PC-3 (cell line): ENCODE measurements at places on chromosomes 6 and 20.

DNA sequence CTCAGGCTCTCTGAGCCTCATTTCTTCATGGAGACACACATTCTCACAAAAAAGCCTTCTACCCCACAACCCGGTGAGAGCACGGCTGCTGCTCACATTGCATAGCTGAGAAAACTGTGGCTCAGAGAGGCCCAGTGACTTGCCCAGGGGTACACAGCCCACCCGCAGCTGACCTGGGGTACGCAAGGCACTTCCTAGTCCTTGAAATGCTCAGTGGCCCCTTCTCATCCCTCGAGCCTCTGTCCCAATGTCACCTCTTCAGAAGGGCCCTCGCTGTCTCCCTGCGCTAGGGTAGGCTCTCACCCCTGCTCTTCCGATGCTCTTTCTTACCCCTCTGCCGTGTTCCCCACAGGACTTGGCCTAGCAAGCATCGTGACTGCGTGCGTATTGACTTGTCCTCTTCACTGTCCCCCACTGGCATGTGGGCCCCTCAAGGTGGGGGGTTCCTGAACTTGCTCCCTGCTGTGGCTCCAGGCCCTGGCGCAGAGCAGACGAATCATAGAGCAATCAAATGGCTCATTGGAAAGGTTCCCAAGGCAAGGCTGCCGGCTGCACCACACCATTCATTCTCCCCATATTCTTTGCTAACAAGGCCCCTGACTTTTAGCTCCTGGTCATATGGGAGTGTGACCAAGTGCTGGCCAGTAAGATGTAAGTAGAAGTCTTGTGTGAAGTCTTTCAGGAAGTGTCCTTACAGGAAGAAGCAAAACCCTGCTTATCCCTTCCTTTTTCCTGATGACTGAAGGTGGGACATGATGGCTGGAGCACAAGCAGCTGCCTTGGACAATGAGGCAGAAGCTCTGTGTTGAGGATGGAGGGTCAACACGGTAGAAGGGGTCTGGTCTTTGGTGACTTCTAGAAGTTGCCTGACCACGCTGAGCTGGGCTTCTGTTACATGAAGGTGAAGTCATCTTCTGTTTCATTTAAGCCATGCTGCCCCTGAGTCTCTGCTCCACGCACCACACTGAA is 22.7 kb downstream of the PCK1 start:
- peaks cover 62% of the 10 kb centered on the region for H3K27me3 ChIP-seq
- no peaks in the 10 kb centered on the region for H3K36me3 ChIP-seq
- H3K4me1 ChIP-seq: peaks cover 10% of the 10 kb centered on the region
- no peak overlapping the region for H3K4me3 ChIP-seq

DNA sequence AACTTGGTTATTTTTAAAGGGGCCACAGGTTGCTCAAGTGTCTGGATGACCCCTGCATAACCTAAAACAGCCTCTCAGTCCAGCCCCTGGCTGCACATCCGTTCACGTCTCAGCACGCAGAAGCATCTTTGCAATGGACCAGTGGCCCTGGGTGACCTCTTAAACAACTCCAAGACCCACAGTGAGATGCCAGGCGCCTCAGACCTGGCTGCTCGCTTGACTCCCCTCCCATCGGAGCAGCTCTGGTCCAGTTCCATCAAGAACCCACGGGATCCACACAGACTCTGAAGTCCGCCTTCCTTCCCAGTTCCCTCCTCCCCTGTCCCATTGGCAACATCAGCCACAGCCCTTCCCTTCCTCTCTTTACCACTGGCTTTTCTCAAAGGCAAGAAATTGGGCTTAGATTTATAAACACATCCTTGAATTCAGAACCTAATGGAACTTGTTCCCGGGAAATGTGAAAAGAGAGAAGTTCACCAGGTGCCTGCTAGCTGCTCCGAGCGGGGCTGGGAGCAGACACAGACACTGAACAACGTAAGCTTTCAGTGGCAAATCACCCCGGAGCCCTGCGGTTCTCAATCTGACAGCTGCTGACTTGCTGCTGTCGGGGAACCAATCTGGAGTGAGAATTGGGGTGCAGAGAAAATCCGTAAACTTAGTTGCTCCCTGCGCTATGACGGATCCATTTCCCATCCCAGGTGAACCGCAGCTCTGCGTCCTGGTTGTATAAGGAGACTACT is 39.6 kb upstream of the MPC1 start:
- no peak overlapping the region for H3K4me3 ChIP-seq
- no peaks in the 10 kb centered on the region for H3K36me3 ChIP-seq
- H3K27me3 ChIP-seq: no peaks in the 10 kb centered on the region
- H3K27ac ChIP-seq: no peak overlapping the region
- peaks cover 10% of the 10 kb centered on the region; the same call in 1 of the 2 replicates for H3K4me1 ChIP-seq
- DNase-seq: no peak

DNA sequence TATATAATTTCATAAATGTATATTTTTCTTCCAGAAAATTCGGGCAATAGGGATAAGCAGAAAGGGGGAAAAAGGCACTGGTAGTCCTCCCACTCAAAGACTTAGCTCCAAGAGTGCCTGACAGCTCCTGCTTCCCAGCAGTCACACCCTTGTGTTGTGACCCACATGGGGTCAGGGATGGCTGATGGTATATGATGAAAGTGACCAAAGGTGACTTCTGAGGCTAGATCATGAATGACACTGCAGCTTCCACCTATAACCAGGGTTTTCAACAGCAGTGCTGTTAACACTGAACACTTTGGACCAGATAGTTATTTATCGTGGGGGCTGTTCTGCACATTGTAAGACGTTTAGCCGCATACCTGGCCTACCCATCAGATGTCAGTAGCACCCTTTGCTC is 22.3 kb downstream of the FAM50B start:
- no peak for DNase-seq
- no peaks in the 10 kb centered on the region for H3K27me3 ChIP-seq
- no peaks in the 10 kb centered on the region for H3K36me3 ChIP-seq
- no peak overlapping the region for H3K27ac ChIP-seq

DNA sequence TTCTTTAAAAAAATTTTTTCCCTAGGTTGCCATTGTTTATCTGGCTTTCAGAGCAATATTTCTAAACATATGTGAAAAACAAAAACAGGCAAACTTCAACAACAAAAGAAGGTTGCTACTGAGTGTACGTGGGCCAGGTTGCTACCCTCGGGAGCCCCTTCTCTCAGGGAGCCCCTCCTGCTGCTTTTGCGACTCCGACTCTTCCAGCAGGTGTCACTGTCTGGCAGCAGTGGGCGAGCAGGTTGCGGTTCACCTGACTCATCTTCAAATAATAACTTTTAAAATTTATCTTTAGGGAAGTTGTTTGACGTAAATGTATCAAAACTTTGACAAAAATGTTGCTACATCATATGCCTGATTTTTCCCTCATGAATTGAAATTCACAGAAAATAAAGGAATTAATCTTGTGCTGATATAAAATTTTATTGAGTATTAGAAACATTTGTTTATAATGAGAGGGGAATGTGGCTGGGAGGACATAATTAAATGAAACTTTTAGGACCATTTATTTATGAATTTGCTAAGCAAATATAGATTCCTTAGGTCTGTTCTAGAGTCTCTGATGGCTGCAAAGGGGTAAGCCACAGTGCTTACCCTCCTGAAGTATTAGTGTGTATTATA is 138.8 kb downstream of the HIVEP1 start:
- H3K4me1 ChIP-seq: peaks cover 41% of the 10 kb centered on the region
- H3K36me3 ChIP-seq: no peaks in the 10 kb centered on the region
- DNase-seq: peak; percentile 72

DNA sequence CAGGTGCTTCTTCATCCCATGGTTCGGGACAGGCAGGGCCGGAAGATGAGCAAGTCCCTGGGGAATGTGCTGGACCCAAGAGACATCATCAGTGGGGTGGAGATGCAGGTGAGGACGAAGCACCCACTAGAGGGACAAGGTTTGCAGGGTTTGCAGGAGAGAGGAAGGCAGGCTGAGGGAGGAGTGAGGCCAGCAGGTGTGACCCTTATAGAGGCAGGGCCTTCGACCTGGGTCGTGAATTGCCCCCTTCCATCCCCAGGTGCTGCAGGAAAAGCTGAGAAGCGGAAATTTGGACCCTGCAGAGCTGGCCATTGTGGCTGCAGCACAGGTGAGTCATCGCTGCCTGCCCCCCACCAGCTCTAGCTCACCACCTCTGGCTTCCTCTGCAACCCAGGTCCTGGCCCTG is 8.4 kb downstream of the VARS2 start:
- H3K36me3 ChIP-seq: peaks cover 41% of the 10 kb centered on the region
- H3K27me3 ChIP-seq: no peaks in the 10 kb centered on the region
- H3K4me3 ChIP-seq: peak overlapping the region; percentile 1; the same call in 1 of the 2 replicates
- DNase-seq: peak; percentile 77

DNA sequence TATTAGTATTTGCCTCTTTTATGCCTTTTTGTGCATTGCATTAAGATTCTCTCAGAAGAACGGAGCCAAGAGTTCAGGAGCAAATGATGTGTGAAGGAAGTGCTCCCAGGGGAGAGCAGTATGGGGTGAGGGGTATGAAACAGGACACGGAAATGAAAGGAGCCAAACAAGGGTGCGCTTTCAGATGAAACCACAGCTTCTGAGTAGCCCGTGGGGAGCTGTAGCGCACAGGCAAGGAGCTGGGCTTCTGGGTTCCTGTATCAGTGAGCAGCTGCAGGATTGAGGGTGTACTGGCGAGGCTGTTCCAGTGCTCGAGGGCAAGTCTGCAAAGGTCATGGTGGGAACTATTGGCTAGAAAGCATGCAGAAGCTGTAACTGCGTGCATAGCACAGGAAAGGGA is 25.4 kb downstream of the ANKEF1 start:
- no peaks in the 10 kb centered on the region for H3K36me3 ChIP-seq
- DNase-seq: no peak
- no peaks in the 10 kb centered on the region for H3K4me1 ChIP-seq
- H3K27ac ChIP-seq: no peak overlapping the region

- no peaks in the 10 kb centered on the region for H3K27me3 ChIP-seq
- peak; percentile 29 for DNase-seq
- no peak overlapping the region for H3K4me3 ChIP-seq
- H3K4me1 ChIP-seq: no peaks in the 10 kb centered on the region
- H3K36me3 ChIP-seq: no peaks in the 10 kb centered on the region
- no peak overlapping the region for H3K27ac ChIP-seq
Observed at GRCh38 chr6:44806656-44807055, 419.1 kb downstream of the CDC5L start.
